ENCODE measurements at places on chromosomes 12 and 14. TPM values are rescaled to one million over a fixed set of nuclear protein-coding genes. Genes with fewer than 3 reads are reported as not detected.

GRCh38 chr12:92719674-92720073, 16.9 kb downstream of the PLEKHG7 start:
- no peaks in the 10 kb centered on the region for H3K27me3 ChIP-seq
- DNase-seq: no peak
- no peaks in the 10 kb centered on the region for H3K4me1 ChIP-seq
- peaks cover 2% of the 10 kb centered on the region for H3K36me3 ChIP-seq
- no peak overlapping the region for H3K4me3 ChIP-seq

- no peak for DNase-seq
- H3K27me3 ChIP-seq: peaks cover 20% of the 10 kb centered on the region
- H3K4me1 ChIP-seq: no peaks in the 10 kb centered on the region
Measured at GRCh38 chr14:71309756-71310155, 402.5 kb downstream of the PCNX1 start.

GRCh38 chr12:47900131-47901062, 4.4 kb downstream of the VDR start:
- no peaks in the 10 kb centered on the region for H3K27me3 ChIP-seq
- H3K27ac ChIP-seq: peak overlapping the region; percentile 7
- peaks cover 77% of the 10 kb centered on the region for H3K4me1 ChIP-seq
- H3K36me3 ChIP-seq: peaks cover 34% of the 10 kb centered on the region

DNA sequence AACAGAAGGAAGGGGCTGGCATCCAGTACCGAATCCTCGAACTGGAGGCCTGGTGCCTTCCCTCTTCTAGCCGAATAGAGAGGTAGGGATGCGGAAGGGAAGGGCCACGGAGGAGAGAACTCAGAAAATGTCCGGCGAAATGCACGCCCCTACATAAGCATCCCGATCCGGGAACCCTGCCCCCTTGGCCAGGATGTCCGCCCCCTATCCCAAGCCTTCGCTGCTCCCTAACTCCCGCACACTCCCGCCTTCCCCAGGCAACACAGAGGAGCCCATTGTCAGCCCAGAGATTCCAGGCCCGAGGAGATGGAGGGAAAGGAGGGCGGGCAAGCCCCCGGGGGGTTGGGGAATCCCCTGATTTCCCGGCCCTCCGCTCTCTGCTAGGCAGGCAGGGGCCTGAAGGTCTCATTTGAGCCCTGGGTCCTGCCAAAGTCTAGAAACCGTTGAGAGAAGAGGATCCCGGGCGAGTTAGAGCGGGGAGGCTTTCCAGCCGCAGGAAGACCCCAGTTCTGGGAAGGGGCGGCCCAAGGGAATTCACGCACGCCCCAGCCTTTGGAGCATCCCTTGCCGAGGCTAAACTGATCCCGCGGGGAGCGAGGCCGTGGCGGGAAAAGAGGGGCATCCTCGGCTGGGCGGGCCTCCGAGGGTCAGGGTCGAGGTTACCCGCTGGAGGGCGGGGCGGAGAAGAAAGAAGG, 569 bp upstream of the ARHGEF40 start:
- no peak overlapping the region for H3K27ac ChIP-seq
- H3K4me1 ChIP-seq: peaks cover 34% of the 10 kb centered on the region
- H3K36me3 ChIP-seq: no peaks in the 10 kb centered on the region
- DNase-seq: no peak

- peaks cover 3% of the 10 kb centered on the region for H3K36me3 ChIP-seq
- H3K27ac ChIP-seq: no peak overlapping the region
- no peak for DNase-seq
- H3K4me3 ChIP-seq: no peak overlapping the region
- no peaks in the 10 kb centered on the region for H3K27me3 ChIP-seq
Measured at GRCh38 chr14:67999290-67999689, 179.7 kb downstream of the RAD51B start.

DNA sequence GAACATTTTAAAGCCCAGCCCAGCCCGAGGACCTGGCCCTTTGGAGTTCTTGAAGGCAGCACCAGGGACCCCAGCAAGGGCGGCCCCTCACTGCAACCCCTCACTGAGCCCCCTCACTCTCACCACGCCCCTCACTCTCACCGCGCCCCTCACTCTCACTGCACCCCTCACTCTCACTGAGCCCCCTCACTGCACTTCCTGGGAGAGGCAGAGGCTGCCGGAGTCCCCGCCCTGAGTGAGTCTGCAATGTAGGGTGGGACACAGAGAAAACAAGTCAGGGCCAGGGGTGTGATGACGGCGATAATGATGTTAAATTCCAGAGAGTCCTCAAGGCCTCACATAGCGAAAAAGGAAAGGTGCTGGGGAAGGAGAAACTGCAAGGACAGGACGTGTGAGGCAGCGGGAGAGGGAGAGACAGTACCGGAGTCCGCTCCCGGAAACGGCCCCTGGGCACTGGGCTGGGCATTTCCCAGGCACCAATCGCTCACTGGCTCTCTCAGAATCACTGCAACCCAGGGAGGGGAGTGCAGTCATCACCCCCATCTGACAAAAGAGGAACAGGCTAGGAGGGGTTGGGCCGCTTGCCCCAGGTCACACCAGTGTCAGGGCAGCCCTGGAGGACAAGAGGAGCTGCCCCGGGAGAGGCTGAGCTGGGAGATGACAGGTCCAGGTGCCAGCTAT, 24.9 kb downstream of the CCDC88C start:
- peaks cover 17% of the 10 kb centered on the region for H3K36me3 ChIP-seq
- H3K4me1 ChIP-seq: peaks cover 98% of the 10 kb centered on the region
- peak overlapping the region; percentile 40 for H3K4me3 ChIP-seq
- H3K27ac ChIP-seq: peak overlapping the region; percentile 24
- no peak for DNase-seq
- H3K27me3 ChIP-seq: no peaks in the 10 kb centered on the region

DNA sequence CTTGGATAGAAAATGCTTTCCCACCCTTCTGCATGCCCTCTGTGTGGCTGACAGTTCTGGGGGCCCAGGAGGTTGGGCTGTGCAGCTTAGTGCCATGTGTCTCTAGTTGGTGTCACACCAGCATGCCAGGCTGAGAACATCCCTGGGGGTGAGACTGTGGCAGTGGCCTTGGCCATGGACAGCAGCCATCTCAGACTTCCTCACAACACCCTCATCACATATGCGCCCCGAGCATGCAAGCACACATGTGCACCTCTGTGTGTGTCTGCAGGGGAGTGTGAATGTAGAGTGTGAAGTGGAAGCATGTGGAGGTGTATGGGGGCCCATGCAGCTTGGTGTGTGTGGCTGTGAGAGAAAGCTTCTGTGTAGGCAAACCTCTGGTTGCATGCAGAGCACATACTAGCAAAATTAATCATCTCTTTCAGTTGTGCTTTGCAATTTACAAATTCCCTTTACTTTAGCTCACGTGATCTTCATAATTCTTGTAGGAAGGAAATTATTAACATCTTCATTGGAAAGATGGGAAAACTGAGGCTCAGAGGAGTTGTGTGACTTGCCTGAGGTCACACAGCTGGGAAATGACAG, 8.4 kb downstream of the ASIC1 start:
- no peak for DNase-seq
- no peak overlapping the region for H3K27ac ChIP-seq
- H3K4me3 ChIP-seq: no peak overlapping the region
- peaks cover 2% of the 10 kb centered on the region for H3K36me3 ChIP-seq
- peaks cover 15% of the 10 kb centered on the region for H3K4me1 ChIP-seq
- H3K27me3 ChIP-seq: no peaks in the 10 kb centered on the region

Gene IL31
- total RNA-seq: 4.0 TPM

Gene PTHLH
- total RNA-seq: not detected

Gene ART4
- total RNA-seq: not detected

Gene CLEC1A
- total RNA-seq: not detected

All from activated T-cell treated with anti-CD3 and anti-CD28 coated beads, Interleukin-2, amount 50 U/mL, for 72 hours (primary cell).